ENCODE measurements at places on chromosomes 5 and 9. TPM values are rescaled to one million over a fixed set of nuclear protein-coding genes. Genes with fewer than 3 reads are reported as not detected.

The FBN2 gene
- polyA plus RNA-seq, result not detected

DNA sequence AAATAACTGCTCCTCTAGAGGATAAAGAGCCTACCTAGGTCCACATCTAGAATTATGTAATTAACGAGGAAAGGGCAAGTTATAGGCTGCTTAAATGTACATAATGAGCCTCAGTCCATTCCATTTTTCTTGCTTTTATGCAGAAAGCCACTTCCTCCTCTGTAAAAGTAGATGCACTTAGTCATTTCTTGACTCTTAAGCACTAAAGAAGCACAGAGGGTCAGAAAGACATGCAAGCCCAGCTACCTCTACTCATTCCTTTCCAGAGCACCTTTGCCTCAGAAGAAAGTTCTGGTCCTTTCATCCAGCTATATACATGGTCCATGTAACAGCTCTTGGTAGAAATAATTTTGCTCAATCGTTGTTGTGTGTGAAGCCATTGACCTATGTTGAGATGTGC is 308.0 kb upstream of the NREP start:
- DNase-seq, result no peak

- DNase-seq, result no peak
Observed at GRCh38 chr9:97786341-97786740, 66.7 kb upstream of the FOXE1 start.

DNA sequence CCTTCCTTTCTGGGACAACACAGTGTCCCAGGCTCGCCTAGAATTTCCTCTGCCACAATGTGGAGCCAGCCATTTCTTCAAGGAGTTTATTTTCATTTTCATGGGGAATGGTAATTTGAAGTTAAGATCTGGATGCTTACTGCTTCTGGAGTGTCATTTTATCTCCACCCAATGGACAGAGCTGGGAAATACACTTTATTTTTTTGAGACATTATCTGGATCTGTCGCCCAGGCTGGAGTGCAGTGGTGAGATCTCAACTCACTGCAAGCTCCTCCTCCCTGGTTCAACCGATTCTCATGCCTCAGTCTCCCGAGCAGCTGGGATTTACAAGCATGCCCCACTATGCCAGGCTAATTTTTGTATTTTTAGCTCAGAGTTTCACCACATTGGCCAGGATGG is 12.7 kb upstream of the THG1L start:
- no peak for DNase-seq

GRCh38 chr9:127965953-127966352 is 14.8 kb downstream of the EEIG1 start:
- no peak for DNase-seq

GRCh38 chr9:137217276-137218211 is 4.5 kb downstream of the RNF208 start:
- DNase-seq, result no peak

DNA sequence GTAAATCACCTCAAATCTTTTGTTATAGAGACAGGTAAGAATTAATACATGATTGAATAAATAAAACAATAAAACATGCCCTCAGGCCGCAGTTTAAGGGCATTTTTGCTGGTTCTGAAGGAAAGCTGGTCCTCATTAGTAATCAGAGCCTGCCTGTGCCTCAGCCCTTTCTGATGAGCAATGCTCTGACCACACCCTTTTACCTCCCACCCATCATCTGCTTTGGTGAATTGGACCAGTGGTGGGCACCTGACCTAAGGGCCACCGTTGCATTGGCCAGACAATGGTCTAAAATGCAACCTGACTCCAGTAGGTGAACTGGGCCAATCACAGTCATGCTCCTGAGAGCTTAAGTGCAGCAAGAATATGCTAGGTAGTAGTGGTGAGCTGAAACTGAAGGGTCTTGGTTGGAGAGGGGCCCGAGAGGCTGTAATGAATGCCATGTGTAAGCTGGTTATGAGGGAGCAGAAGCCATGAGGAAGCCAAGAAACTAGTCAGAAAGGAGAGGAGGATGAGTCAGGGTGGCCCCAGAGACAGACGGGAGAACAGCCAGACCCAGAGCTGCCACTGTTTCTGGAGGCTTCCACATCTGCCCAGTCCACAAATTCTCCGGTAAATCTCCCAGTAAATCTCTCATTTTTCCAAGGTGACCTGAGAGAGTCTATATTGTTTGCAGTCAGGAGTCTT is 45.5 kb upstream of the ZSWIM6 start:
- DNase-seq, result no peak

DNA sequence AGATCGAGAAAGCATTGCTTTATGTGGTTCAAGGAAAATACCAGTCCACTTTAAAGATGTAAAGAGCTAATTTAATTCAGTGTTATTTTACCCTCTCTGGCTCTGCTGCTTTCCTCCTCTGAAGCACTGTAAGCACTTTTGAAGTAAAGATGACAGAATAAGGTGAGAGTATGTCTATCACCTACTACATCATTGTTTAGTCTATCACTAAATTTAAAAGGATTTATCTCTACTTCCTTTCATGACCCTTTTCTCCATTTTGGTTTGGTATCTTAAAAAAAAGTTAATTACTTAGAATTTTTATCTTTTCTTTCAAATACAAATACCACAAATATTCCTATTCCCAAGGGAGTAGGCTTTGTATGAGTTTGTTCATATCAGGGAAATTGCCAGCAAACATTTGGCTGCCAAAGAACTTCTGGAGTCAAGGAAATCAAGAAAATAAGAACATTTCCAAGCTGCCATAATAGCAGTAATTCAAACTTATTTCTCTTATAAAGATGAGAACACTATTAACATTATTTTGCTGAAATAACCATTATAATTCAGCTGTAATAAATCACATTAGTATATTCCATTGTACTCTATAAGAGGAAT is 77.8 kb downstream of the SLC38A9 start:
- no peak for DNase-seq

DNA sequence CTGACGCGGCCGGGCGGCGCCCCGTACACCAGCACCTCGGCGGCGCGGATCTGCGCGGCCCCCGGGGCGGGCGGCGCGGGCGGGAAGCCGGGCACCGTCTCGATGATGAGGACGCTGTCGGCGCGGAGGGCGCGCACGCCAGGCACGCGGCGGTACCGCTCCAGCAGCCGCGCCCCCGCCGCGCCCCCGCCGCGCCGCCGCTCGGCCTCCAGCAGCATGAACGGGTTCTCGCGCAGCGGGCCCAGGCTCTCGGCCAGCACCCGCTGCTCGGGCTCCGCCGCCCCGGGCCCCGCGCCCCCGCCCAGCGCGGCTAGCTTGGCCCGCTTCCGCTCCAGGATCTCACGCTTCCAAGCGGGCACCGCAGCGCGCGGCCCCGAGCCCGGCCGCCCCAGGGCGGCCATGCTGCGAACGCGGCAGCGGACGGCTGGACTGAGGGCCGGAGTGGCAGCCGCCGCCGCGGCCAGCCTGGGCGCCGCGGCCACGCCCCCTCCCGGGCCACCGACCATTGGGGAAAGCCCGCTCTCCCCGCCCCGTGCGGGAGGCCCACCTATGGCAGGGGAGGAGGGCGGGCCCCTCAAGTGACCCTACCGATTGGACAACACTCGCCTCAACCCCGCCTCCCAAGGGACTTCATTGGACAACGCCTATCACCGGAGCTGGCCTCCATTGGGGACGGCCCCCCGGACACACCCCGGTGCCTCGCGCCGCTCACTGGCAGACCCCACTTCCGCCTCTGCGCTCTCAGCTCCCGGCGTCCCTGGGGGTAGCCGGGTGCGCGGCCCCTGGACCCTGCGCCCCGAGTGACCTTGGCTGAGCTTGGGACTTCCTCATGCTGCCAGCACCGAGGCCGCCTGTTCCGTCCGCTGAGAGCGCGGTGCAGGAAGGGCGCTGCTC is at the start of gene TPRN:
TSS of gene TPRN (minus strand) at position 431 of the 894 bp plus-strand sequence. CDS start at position 401, 30 bp downstream.
- peak; percentile 98 for DNase-seq

DNA sequence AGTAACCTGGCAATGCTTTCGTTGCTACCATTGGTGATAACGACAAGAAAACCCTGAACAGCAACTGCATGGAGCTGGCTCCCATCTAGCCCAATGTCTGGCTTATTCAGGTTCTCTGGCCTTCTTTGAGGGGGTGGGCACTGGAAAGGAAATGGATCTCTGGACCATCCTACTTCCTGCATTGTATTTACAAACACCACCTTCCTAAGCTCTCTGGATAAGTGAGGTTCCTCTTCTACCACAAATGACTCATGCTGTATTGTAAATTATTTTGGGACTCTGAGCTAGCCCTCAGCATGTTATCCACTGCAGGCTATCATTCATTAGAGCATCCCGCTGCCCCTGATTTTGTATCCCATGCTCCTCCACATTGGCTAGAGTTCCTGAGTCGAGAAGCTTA is 136.9 kb upstream of the KLF9 start:
- DNase-seq, result no peak

GRCh38 chr9:89006267-89006666 is 15.0 kb downstream of the S1PR3 start:
- DNase-seq, result no peak

The SNCB gene
- not detected for polyA plus RNA-seq

- no peak for DNase-seq
Observed at GRCh38 chr5:158641016-158641415, 458.7 kb downstream of the EBF1 start.

The PCDHGB5 gene
- polyA plus RNA-seq, result 0.24 TPM

The PRRX2 gene
- not detected for polyA plus RNA-seq

DNA sequence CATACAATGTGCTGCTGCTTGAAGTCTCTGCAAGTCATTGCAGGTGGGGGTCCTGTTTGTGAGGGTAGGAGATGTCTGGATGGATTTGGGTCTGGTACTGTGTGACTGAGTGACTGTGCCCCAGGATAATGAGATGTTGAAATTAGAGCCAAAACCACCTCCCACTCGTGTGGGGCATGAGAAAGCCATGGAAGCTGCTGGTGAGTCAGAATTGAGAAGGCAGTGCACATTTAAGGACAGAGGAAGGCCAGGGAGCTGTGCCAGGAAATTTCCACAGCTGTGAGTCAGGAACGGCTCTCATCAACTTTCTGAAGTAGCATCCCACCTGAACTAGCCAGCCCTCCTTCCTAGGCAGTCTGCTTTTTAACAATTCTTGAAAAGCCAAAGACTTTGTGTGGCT is 229.8 kb downstream of the DRD1 start:
- DNase-seq, result no peak

The MGAT1 gene
- 149 TPM for polyA plus RNA-seq

GRCh38 chr5:42858031-42858643 is 46.4 kb upstream of the SELENOP start:
- no peak for DNase-seq

- peak; percentile 61 for DNase-seq
Observed at GRCh38 chr9:99000476-99001395, 57.0 kb downstream of the COL15A1 start.

The CEP72 gene
- polyA plus RNA-seq, result 6.4 TPM

DNA sequence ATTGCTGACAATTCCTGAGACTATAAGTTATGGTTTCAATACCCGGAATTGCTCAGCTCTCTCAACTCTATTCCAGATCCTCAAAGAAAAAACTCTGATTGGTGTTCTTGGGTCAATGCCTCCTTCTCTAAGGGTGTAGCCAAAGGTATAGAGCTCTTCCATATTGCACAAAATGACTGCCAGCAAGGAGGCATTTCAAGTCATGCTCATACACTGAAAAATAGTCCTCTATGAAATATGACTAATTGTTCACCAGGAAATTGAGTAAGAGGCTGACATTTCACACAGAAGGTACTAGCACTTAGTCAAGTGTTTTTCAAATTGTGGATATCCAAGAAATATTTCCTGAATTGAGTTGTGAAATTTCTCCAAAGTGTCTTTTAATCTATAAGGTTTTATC is 111.1 kb upstream of the KLF9 start:
- no peak for DNase-seq

GRCh38 chr9:68668127-68668526 is 36.9 kb upstream of the PIP5K1B start:
- DNase-seq, result no peak

GRCh38 chr5:180118391-180118791 is 46.8 kb upstream of the RNF130 start:
- DNase-seq, result no peak

The SPEF2 gene
- 10.6 TPM for polyA plus RNA-seq

GRCh38 chr9:74528207-74528606 is 31.1 kb downstream of the RORB start:
- no peak for DNase-seq

The WDR31 gene
- 0.62 TPM for polyA plus RNA-seq

The GMCL2 gene
- not detected for polyA plus RNA-seq

DNA sequence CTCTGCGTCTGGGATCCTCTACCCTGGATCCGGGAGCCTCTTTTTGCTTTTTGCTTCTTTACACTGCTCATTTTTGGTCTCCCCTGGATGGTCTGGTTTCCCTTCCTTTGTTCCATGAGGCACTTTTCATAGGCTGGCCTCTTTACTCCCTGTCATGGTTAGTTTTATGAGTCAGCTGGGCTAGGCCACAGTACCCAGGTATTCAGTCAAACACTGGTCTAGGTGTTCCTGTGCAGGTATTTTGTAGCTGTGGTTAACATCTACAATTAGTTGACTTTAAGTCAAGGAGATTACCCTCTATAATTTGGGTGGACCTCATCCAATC is 17.5 kb downstream of the ANKRD33B start:
- no peak for DNase-seq
